Renal pelvis (tissue), 12 donors: ENCODE measurements at places on chromosomes 7 and 10. TPM values are rescaled to one million over a fixed set of nuclear protein-coding genes. Genes with fewer than 3 reads are reported as not detected.

Gene ANK3
- polyA plus RNA-seq, result 153 TPM

Gene MMD2
- polyA plus RNA-seq, result 0.23 TPM

Gene IGFBP1
- polyA plus RNA-seq, result 0.40 TPM

Gene PRF1
- 0.40 TPM for polyA plus RNA-seq

Gene C7orf57
- polyA plus RNA-seq, result 1.1 TPM

Gene SEM1
- polyA plus RNA-seq, result 190 TPM

Gene LFNG
- 40.2 TPM for polyA plus RNA-seq

Gene PGAM2
- 2.2 TPM for polyA plus RNA-seq

Gene SPDYE2B
- 3.3 TPM for polyA plus RNA-seq

Gene COL1A2
- 531 TPM for polyA plus RNA-seq

Gene NPTX2
- 4.2 TPM for polyA plus RNA-seq

Gene ANKRD22
- 0.29 TPM for polyA plus RNA-seq
